ENCODE measurements at places on chromosomes 1 and 21.

DNA sequence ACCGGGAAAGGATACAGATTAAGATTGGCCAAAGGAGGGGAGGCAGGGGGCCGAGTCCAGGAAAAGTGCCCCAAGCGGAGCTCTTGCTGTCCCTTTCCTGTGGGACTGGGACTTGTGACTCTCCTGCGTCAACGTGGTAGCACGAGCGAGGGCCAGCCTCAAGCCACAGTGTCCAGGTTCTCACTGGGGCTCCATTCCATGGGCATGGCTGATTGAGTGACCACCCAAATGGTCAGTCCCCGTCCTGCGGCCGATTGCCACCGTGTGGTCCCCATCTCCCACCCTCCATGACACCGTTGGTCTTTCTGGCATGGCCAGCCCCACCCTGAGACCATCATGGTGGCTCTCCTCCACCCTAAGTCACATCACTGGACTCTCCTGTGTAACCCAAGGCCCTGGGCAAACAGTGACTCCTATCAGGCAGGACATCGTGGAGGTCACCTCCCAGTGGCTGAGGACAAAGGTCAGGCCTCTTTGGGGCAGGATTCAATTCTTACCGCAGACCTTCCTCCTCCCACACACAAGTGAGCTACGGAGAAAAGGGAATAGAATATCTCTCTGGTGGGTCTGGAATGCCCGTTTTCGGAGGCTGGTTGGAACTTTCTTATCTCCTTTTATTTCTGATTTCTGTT is 8.9 kb upstream of the C1orf174 start:
- no peak for DNase-seq

DNA sequence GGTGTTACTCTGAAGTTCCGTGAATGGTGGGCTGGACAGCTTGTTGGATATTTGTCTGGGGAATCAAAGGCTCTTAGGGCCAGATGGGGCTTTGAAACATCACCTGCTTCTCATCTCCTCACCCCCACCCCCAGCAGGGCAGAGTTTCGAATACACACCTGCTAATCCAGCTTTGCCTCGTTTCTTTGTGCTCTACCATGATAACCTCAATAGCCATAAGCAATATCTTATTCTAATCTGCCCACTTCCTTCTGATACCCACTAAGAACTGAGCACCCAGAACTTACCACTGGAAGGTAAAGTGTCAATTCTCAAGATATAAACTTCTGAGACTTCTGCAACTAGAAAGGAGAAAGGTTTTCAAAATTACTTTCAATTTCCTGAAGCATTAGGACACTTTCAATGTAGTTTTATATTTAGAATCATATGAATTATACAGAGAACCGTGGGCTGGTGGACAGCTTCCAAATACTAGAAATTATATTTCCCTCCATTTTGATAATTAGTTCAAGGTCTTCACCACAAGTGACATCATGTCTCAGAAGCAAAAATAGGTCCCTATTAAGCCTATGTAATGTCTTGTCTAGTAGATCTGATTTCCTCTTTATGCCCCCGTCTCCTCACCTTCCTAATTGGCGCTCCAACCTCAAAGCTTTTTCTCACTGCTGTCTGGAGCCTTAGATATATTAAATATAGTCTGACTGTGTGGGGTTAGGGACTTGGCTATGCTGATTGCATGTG is 64.4 kb upstream of the NEK2 start:
- no peak for DNase-seq

DNA sequence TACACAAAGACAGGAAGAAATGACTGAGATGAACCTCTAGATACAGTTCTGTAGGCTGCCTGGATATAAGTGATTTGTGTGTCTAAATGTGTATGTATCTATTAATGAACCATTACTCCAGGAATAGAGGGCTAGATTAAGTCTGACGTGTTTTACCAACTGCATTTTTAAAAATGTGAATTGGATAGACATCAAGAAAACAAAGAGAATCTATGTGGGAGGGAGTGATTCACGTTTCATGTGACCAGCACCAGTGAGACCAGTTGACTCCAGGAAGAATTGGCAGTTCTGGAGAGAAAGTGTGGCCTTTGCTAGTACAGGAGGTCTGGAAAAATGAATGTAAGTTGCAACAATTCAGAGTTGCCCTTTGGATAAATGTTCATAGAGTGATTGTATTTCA is 53.4 kb upstream of the RGS21 start:
- no peak for DNase-seq

GRCh38 chr1:51572365-51572764 is 44.5 kb upstream of the OSBPL9 start:
- no peak for DNase-seq

DNA sequence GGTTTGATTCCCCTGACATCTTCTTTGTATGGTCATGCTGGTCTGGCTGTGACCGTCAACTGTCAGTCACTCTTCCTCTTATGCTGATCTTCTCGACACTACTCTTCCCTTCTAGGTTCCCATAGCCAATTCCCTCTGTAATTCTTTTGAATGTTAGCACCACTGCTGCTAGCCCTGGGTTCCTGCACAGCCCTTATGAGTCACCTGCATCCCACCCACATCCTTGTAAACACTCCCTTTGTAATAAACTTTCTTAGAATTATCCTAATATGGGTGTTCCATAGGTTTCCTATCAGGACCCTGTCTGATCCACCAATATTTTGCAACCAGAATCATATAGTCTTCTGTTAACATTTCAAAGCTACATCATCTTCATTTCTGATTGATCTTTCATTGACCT is 37.1 kb downstream of the JUN start:
- DNase-seq = no peak

- no peak for DNase-seq
These were observed 30.0 kb upstream of the RRP15 start for GRCh38 chr1:218255090-218255489.

GRCh38 chr1:17892851-17893250 is 137.7 kb downstream of the ACTL8 start:
- no peak for DNase-seq

GRCh38 chr1:53963460-53963859 is 17.3 kb downstream of the LRRC42 start:
- no peak for DNase-seq

DNA sequence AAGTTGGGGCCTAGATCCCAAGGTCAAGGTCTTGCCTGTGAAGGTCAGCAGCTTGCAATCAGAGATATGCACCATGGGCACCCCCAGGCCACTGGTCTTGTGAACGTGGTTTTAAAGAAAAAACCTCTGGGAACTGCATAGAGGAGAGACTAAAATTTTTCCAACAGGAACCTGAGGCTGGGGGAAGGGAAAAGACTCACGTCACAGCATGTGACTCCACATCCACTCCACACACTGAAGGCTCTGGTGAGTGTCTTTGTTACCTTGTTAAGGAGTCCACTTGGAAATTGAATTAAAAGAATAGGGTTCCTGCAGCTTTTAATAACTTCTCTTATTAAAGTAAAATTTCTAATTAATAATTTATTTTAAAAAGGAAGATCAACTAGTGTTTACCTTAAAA is 224.9 kb downstream of the DAB1 start:
- DNase-seq = no peak

GRCh38 chr1:235076504-235077162 is 52.0 kb downstream of the TOMM20 start:
- DNase-seq = no peak

GRCh38 chr1:112454316-112454715 is 54.4 kb upstream of the WNT2B start:
- no peak for DNase-seq

DNA sequence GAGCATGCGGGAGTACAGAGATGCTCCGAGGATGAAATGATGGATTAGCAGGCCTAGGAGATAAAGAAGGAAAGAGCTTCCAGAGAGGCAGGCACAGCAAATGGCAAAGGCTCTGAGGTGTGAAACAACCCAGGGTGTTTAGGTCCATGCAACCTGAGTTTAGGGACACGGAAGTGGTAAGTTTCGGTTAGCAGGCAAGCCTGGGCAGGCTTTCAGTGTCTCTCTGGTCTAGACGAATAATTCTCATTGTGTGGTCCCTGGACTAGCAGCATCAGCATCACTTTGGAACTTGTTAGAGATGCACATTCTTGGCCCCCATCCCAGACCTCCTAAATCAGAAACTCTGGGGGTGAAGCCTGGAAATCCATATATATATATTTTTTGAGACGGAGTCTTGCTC is 18.6 kb downstream of the NKAIN1 start:
- no peak for DNase-seq

GRCh38 chr1:157252473-157252872 is 114.3 kb upstream of the ETV3 start:
- DNase-seq = no peak

- DNase-seq = no peak
These were observed 5.9 kb upstream of the MXRA8 start for GRCh38 chr1:1364266-1364665.

- no peak for DNase-seq
These were observed 137.1 kb downstream of the PIK3R3 start for GRCh38 chr1:45995298-45995697.

DNA sequence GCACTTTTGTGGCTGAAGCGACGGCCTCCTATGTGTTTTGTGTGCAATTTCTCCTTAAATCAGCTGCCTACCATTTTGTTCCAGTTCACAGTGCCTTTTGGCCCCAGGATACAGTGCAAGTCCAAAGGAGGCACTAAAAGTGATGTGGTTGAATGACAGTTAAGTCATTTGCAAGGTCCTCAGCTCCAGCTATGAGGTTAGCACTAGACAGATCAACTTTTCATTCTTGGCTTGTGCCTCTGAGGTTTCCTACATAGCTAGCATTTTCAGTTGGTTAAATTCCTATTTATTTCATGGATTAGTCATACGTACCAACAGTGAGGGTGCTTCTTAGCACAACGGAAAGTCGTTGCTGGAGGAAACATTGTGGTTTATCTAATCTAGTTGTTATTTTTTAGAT is 59.3 kb upstream of the NTPCR start:
- no peak for DNase-seq

- no peak for DNase-seq
These were observed 19.9 kb downstream of the SLC19A1 start for GRCh38 chr21:45522381-45522780.

DNA sequence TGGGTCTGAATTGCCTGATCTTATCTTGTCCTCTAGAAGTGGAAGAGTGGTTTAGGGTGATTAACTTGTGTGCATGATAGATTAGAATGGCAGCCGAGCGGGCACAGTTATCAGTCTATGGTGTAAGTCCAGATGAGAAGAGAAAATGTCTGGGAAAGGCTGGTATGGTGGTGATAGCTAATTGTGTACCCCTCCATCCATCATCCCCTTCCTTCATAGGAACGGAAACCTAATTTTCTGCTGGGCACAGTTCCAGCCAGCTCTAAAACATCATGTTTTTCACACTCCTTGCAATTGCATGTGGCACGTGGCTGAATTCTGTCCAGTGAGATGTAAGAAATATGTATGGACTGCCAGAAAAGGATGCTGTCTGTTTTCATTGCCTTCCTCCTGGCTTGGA is 40.9 kb upstream of the ZP4 start:
- no peak for DNase-seq

- no peak for DNase-seq
These were observed 430.4 kb upstream of the RUNX1 start for GRCh38 chr21:35479529-35479928.

- DNase-seq = no peak
These were observed 79.2 kb upstream of the RALGPS2 start for GRCh38 chr1:178645808-178646200.

GRCh38 chr1:169426174-169426705 is 1.0 kb downstream of the CCDC181 start:
- DNase-seq = no peak

GRCh38 chr21:38297194-38297631 is 40.4 kb downstream of the KCNJ15 start:
- no peak for DNase-seq

DNA sequence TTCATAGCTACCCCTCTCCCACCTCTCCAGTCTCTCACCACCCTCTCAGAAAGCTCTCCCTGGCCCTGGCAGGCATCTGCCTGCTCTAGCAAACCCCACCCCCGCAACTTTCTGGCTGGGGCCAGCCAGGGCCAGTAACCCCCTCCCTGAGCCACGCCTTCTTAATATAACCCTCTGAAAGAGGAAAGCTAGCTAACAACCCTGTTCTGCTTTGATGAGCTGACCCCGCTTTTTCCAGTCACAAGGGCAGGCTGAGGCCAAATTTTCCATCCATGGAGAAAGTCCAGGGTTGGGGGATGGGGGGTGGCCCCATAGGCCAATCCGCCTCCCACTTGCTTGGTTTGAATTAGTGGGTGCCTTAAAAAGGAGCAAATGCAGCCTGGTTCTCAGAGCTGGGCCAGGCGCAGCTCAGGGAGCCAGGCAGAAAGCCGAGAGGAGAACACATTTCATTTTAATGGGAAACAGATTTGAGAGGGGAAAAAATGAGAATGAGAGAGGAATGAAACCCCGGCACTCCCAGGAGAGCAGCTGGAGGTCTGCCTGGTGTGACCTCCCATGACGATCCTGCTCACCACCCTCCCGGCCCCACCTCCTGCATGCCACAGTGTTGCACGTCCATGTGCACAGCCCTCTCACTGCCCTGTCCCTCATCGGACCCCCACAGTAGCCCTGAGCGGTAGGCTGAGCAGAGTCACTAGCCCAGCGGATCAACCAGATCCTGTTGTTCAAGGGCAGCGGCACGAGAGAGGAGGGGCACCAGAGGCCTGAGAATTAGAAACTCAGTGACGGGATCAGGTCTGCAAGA is 62.3 kb downstream of the OPTC start:
- DNase-seq = no peak

DNA sequence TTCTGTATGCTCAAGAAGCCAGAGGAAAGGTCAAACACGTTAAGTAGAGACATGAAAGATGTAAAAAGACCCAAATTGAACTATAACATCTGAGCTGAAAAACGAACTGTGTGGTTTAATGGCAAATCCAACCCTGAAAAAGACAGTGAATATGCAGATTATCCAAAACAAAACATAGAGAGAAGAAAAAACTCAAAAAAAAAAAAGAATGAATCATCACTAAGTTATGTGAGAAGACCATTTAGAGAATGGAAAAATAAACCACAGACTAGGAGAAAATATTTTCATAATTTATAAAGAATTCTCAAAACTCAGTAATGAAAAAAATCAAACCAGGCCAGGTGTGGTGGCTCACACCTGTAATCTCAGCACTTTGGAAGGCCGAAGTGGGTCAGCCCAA is 253.3 kb downstream of the PLPP3 start:
- no peak for DNase-seq

DNA sequence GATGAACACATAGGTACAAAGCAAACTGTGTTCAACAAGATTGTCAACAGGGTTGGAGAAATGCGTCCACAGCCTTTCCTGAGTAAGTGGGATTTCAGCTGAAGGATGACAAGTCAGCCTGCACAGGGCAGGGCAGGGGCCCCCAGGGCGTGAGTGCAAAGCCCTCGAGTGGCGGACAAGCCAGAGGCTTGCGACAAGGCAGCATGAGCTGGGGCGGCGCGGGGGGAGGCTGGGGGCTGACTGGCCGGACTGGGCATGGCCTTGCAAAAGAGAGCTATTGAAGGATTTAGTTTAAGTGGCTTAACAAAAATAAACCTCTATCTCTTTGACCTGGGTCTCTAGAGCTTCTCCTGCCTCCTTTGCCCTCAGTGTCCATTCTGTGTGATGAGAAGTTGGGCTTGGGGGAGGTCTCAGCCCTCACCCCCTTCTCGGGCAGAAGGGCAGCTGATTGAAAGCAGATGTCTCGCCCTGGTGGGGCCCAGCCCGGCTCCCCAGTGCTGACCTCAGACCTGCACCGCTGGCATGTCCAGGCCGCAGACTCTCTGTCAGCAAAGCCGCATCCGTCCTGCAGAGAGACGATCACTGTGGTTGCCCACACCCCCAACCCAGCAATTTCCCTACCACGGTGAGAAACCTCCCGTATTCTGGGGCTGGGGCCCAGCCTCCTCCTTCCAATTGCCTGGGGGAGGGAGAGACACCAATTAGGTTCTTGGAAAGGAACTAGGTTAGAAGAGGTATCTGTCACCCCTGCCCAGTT is 24.3 kb upstream of the EPS8L3 start:
- no peak for DNase-seq

Data from DMS79 treated with DMSO at 0.1 percent for 48 hours (cell line).